Activated CD4-positive, alpha-beta T cell treated with anti-CD3 and anti-CD28 coated beads, Interleukin-2, amount 10 ng/mL, durations not matched to agents 24 days and 14 days (primary cell): ENCODE measurements at places on chromosomes 3 and 15. TPM values are rescaled to one million over a fixed set of nuclear protein-coding genes. Genes with fewer than 3 reads are reported as not detected.

- no peak overlapping the region for H3K4me3 ChIP-seq
- no peaks in the 10 kb centered on the region for H3K27me3 ChIP-seq
- H3K4me1 ChIP-seq = peaks cover 37% of the 10 kb centered on the region
- H3K36me3 ChIP-seq = peaks cover 60% of the 10 kb centered on the region
These were observed 5.2 kb downstream of the NGRN start for GRCh38 chr15:90270502-90271150.

GRCh38 chr3:147705651-147706051 lies 296.5 kb downstream of the ZIC1 start:
- no peaks in the 10 kb centered on the region for H3K27me3 ChIP-seq
- H3K36me3 ChIP-seq = no peaks in the 10 kb centered on the region
- no peak for DNase-seq

GRCh38 chr15:98799461-98800390 lies 151.4 kb downstream of the IGF1R start:
- H3K4me3 ChIP-seq = no peak overlapping the region
- peaks cover 9% of the 10 kb centered on the region for H3K4me1 ChIP-seq
- no peak for DNase-seq
- no peak overlapping the region for H3K27ac ChIP-seq

- no peak overlapping the region for H3K4me3 ChIP-seq
- H3K27ac ChIP-seq = no peak overlapping the region
- H3K36me3 ChIP-seq = peaks cover 13% of the 10 kb centered on the region
- peaks cover 20% of the 10 kb centered on the region for H3K4me1 ChIP-seq
- peaks cover 2% of the 10 kb centered on the region for H3K27me3 ChIP-seq
These were observed 200.5 kb downstream of the TPRG1 start for GRCh38 chr3:189372243-189372642.

Gene STXBP5L
- not detected in 2 replicates for total RNA-seq

Gene CAND2
- 0.71 and 0.75 TPM in 2 replicates for total RNA-seq

Gene MORC1
- total RNA-seq = not detected in 2 replicates

Gene TICRR
- 18.8 and 21.0 TPM in 2 replicates for total RNA-seq

Gene IGSF10
- total RNA-seq = not detected in 2 replicates

Gene PLCH1
- 0.38 TPM in 1 of 2 replicates, not detected in the other for total RNA-seq
